ENCODE measurements at places on chromosomes 16 and 17.

- DNase-seq: peak; percentile 42
Measured at GRCh38 chr17:951325-952132, 28.0 kb downstream of the NXN start.

- no peak for DNase-seq
Measured at GRCh38 chr16:554640-555365, 5.4 kb upstream of the PRR35 start.

DNA sequence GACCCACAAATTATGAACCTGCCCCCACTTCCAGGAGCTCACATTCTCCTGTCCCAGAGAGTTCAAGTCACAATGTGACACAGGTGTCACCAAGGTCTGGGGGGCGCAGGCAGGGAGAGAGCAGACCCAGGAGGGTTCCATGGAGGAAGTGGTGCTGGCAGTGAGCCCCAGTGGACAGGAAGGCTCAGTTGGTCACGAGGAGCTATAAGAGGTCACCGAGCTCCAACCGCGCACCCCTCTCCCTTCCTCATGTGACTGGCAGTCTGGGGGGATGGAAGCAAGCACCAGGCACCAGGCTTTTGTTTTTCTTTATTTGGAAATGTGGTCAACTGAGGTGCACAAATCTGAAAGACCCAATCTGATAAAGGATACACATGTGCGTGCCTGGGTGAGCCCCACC, 2.5 kb downstream of the ITGAD start:
- DNase-seq: no peak

GRCh38 chr17:27968206-27968732, 74.2 kb upstream of the NLK start:
- DNase-seq: no peak

- DNase-seq: no peak
Measured at GRCh38 chr16:56985962-56986360, 3.4 kb upstream of the NLRC5 start.

- peak; percentile 79 for DNase-seq
Measured at GRCh38 chr17:45307290-45308015, 9.4 kb downstream of the MAP3K14 start.

GRCh38 chr16:7976563-7976962, 613.7 kb downstream of the TMEM114 start:
- DNase-seq: no peak

- DNase-seq: no peak
Measured at GRCh38 chr16:64440421-64440831, 681.4 kb downstream of the CDH11 start.

- DNase-seq: no peak
Measured at GRCh38 chr16:1762879-1763520, 8.3 kb downstream of the NME3 start.

DNA sequence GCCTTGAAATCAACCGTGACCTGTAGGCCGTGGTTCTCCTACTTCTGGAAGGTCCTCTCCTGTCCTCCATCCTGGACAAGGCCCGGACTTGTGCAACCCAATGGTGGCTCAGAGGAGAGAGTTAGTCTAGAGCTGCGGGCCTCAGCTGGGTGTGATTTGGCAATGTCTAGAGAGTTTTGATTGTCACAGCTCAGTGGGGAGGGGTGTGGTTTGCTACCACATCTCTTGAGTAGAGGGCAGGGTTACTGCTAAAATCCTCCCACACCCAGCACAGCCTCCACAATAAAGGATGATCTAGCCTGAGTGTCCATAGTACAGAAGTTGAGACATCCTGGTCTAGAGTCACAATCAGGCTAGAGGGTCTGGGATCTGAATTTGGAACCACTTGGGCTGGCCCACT, 40.3 kb downstream of the MYH13 start:
- no peak for DNase-seq

- DNase-seq: peak; percentile 76
Measured at GRCh38 chr16:11672206-11673090, 4.2 kb downstream of the SNN start.

GRCh38 chr17:55546481-55546880, 35.2 kb upstream of the SMIM36 start:
- peak; percentile 3 for DNase-seq

DNA sequence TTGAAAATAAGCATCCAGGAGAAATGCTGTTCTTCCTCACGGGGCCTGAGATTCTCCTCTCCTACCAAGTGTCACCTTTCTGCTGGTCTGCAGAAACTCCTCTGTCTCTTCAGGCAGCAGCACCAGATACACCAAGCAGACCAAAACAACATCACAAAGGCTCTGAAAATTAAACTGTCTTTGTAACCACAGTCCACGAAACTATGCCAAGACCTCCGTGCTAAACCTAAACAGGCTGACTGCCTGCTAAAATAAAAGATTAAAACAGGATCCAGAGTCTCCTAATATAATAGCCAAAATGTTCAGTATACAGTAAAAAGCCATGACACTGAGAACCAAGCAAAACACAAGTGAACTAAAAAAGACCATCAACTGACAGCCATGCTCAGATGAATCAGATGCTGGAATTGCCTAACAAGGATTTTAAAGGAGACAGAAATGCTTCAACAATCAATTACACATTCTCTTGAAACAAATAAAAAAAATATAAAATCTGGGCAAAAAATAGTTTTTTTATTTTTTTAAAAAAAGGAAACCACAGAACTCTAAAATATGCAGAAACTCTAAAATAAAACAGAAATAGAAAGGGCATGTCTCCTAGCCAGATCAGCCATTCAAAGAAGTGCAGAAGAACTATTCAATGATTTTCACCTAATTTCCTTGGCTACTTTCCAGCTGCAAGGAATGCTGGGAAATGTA, 50.3 kb upstream of the TOX3 start:
- DNase-seq: no peak
